ENCODE measurements at places on chromosomes 16 and 17. TPM values are rescaled to one million over a fixed set of nuclear protein-coding genes. Genes with fewer than 3 reads are reported as not detected.

DNA sequence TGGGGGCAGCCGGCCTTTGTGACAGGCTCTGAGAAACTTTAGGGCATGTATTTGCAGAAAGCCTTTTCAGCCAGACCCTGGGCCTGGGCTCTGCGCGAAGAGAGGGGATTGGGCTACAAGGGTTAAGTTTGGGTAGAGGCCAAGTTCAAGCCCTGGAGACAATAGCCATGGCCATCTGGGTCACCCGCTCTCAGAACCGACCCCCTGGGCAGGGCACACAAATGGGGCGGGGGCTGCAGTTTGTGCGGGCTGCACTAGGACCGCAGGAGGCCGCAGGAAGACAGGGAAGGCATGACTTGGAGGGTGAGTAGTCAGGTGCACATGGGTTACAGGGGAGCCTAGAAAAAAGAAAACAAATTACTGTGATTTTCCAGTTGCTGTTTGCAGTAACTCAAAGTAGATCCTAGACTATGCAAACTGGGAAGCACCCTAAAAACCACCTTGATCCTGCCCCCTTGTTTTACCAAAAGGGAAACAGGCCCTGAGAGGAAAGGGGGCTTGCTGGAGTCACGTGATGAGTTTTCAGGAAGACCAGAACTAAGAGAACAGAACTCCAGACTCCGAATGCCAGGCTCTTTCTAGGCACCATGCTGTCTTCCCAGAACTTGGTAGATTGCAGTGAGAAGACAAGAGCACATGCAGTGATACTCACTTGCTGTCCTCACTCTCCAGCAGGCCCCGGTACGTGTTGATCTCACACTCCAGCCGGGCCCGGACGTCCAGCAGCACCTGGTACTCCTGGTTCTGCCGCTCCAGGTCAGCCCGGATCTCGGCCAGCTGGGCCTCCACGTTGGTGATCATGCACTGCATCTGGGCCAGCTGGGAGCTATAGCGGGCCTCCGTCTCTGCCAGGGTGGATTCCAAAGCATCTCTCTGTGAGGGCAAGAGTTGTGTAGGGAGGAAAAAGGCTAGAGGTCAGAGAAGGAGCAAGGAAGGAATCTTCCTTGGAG is 3.8 kb downstream of the KRT35 start:
- DNase-seq = no peak

The ITGAX gene
- total RNA-seq = 56.2 TPM

DNA sequence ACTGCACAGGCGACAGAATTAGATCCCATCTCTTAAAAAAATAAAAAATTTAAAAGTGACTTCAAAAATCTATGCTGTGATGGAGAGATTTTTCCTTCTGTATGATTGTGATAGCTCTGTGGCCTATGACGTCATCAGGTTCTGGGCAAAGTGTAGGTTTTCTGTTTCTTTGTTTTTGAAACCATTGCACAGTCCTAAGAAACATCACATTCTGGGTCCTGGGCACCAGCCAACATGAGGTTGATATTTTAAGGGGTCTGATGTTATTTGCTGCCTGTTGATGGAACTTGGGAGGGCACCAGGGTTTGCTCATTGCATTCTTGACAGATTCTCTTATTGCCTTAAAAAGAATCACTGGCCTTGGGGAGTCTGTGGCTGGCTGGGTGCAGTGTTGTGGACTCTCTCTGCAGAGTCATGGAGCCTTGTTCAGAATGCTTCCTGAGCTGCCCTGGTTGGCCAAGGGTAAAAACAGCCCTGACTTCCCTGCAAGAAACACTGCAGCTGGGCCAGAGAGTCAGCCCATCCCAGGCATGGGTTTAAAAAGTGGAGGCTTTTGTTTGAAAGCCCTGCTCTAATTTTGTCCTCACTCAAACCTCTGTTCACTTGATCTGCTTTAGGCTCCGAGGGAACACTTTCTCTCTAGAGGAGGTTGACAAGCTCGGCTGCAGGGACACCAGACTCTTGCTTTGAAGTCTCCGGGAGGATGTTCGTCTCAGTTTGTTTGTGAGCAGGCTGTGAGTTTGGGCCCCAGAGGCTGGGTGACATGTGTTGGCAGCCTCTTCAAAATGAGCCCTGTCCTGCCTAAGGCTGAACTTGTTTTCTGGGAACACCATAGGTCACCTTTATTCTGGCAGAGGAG is 10.5 kb upstream of the CYLD start:
- DNase-seq = no peak

- no peak for DNase-seq
Measured at GRCh38 chr17:44049294-44050060, 17.0 kb downstream of the LSM12 start.

All from activated T-helper 2 cell treated with anti-CD3 and anti-CD28 coated beads, Interferon-gamma antibody, Interleukin-2, Interleukin-4, amounts not matched to agents 10 μg/mL and 5 μg/mL and 100 μg/mL, durations not matched to agents 14 hours and 24 hours and 36 hours (primary cell).